ENCODE measurements at places on chromosomes 1 and 21.

DNA sequence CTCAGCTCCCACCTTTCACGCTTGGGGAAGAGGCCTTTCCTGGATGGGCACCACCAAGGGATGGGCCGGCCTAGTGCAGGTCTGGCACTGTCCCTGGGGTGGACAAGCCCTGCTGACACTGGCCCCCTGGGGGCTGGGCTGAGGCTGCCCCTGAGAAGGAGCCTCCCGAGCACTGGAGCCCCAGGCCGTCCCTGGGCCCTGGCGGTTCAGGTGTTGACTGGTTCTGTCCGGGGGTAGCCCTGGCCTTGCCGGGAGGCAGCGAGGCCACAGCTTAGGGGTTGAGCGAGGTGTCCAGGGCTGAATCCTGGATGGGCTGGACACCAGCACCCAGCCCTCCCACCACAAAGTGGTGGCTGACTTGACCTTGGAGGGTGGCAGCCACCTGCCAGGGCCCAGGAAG is 49.7 kb upstream of the ACTRT2 start:
- no peak for DNase-seq

- no peak for DNase-seq
These were observed 144.8 kb downstream of the ETS2 start for GRCh38 chr21:38950435-38951094.

GRCh38 chr1:93967306-93967705 is 58.1 kb upstream of the GCLM start:
- DNase-seq: no peak

DNA sequence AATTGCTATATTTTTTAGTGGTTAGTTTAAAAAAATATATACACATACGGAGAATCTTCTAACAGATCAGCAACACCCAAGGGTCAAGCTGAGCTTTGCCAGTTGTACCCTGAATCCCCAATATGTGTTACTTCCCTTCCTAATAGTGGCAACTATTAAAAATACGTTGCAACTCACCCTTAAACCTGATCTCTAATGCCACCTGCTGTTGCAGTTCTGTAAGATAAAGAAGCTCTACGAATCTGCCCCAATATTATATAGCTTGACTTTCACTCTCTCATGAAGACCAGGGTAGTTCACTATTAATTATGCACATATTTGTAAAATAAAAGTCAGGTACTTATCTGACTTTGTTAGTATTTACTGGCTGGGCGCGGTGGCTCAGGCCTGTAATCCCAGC is 58.4 kb downstream of the ASH1L start:
- no peak for DNase-seq

- DNase-seq: no peak
These were observed 924.7 kb upstream of the ADGRL2 start for GRCh38 chr1:80876035-80876434.

DNA sequence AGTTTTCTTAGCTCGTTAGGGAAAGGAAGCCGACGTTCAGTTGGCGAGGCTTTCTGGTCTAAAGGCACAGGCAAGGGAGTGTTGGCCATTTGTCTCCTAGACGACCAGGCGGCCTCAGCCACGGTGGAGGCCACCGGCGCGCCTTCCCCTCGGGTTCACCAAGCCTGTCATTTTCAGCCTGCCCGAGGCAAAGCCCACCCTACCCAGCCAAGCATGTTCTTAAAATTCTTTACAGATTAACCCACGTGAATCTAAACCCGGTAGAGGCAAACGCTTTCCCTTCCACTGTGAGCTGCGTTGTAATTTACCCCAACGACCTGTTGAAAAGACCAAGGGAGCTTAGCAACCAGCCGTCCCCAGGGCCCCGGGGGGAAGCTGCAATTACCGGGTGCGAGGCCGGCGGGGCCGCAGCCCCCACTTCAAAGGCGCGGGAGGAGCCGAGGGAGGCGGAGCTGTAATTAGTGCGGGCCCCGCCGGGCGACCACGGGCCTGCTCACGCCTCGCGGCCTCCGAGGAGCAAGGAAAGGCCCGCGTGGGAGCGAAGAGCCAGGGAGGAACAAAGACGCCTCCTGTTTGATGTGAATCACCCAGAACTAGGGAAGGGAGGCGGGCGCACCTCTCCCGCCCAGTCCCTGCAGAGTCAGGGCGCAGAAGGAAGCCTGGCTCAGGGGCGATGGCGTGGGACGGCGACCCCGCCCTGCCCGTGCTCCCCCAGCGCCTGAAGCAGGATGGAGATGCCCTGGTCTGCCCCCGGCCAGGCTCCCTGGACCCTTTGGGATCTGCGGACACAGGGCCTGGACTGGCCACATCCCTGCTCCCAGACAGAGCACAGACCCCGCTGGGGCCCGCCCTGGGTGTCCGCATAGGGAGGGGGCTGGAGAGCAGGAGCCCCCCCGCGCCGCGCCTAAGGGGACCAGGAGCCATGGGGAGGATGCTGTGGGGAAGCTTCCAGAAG is 12.1 kb upstream of the TSPEAR start:
- no peak for DNase-seq

DNA sequence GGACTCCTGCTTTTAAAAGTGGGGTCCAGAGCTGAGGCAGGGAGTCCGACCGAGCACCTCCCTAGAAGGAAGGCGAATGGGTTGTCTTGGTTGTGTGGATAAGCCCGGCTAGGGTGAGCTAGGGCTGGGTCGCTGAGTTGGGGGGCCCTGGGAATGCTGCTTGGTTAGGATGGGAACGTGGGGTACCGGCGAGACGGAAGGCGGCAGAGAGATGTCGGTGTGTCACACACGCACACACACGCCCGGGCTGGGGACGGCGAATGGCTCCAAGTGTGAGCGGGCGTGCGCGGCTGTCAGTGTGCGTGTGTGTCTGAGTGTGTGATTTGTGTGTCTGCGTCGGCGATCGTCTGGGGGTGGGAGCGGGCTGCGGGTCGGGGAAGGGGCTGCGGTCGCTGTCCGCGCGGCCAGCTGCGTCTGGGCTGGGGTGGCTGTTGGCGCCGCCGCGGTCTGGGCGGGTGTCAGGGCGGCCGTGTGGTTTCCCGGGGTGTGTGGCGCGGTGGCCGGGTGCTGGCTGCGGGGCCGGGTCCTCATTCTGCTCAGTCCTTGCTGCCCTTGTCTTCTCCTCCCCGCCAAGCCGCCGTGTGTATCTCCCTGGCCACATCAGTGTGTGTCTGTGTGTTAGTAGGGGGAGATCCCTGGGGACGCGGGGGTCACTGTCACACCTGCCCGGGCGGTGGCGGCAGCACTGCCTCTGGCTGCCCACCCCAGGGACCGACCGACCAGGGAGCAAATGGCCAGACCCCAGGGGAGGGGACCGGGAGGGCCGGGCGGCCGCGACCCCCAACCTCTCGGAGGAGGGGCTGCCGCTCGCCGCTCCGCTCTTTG is 1.1 kb downstream of the EFNA3 start:
- DNase-seq: no peak

DNA sequence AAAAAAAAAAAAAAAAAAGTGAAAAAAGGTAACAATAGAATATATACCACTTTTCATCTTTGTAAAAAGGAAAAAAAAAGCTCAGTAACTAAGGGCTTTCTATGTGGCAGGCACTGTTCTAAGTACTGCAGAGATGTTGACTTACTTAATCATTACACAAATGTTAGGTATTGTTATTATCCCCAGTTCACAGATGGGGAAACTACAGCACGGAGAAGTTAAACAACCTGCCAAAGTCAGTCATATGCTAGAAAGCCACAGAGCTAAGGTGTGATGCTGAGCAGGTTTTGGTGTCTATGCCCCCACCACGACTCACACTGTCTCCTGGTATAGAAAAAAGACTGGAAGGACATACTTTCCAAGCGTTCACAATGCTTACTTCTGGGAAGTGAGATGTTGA is 6.6 kb upstream of the PNRC2 start:
- no peak for DNase-seq

DNA sequence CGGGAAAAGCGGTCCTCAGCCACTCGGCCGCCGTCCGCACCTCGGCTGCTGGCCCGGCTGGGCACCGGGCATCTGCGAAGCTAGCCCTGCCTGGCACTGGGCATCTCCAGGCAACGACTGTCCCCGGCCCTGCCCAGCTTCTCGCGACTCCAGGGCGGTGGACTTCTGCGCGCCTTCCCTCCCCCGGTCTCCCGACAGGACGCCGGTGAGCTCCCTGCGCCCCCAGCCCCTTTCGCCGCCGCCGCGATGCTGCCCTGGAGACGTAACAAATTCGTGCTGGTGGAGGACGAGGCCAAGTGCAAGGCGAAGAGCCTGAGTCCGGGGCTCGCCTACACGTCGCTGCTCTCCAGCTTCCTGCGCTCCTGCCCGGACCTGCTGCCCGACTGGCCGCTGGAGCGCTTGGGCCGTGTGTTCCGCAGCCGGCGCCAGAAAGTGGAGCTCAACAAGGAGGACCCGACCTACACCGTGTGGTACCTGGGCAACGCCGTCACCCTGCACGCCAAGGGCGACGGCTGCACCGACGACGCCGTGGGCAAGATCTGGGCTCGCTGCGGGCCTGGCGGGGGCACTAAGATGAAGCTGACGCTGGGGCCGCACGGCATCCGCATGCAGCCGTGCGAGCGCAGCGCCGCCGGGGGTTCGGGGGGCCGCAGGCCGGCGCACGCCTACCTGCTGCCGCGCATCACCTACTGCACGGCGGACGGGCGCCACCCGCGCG is 514 bp downstream of the FAM43B start:
- no peak for DNase-seq

GRCh38 chr1:233497679-233498078 is 116.2 kb upstream of the KCNK1 start:
- no peak for DNase-seq

- no peak for DNase-seq
These were observed 1.5 kb upstream of the RASSF5 start for GRCh38 chr1:206505702-206506355.

GRCh38 chr1:171403393-171403792 is 81.9 kb upstream of the PRRC2C start:
- DNase-seq: no peak

DNA sequence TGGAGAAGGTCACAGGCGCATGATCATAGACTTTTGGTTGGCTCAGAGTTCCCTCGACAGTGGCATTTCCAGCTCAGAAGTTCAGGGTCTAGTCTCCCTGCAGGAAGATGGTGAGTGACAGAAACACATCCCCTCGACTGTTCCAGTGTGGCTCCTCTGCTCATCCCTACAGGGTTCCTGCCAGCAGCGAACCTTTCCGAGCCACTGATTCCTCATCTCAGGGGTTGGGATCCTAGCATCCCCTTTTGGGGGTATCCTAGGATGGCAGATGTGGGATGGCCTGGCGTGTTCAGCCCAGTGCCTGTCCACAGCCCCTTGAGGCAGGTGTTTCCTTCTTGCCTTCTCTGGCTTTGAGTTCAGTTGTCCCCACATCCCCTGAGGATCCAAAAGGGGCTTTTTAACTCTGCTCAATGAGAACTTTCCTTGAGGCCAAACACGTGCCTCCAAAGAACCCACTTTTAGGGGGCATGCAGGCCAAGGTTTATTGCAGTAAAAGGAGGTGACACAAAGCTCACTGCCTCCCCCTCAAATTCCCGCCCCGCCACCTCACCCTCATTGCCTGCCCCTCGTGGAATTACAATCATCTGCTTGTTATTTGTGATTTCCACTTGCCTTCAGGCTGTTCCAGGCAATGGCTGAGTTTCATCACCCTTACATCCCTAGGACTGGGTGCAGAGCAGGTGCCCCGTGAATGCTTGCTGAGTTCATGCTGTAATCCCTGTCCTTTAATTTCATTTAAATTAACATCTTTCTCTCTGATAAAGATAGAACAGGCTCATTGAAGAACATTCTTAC is 440.7 kb downstream of the CAMTA1 start:
- no peak for DNase-seq

All from stimulated activated CD8-positive, alpha-beta memory T cell treated with anti-CD3 and anti-CD28 coated beads, Interleukin-15, amount 100 ng/mL, for 1 hour (primary cell).